ENCODE measurements at places on chromosomes 5 and 9.

- peak; percentile 46 for DNase-seq
Measured at GRCh38 chr5:98769210-98769958, 4.1 kb upstream of the RGMB start.

DNA sequence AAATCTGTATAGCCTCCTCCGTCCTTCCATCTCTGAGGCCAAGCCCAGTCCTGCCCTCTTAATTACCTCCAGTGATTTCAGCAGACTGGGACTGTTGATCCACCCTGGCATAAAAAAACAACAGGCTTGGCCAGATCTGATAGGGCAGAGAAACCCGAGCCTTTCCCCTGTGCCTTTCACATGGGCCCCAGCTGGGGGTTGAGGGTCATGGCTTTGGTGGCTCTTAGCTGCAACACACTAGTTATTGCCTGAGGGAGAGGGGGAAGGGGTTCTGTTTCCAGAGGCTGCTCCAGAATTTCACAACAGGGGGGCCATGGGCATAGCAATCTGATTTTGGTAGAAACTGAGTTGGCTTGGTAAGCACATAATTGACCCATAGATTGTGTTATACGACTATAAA is 21.2 kb upstream of the PANK3 start:
- DNase-seq: no peak

GRCh38 chr5:610011-610743 is 2.0 kb upstream of the CEP72 start:
- no peak for DNase-seq

DNA sequence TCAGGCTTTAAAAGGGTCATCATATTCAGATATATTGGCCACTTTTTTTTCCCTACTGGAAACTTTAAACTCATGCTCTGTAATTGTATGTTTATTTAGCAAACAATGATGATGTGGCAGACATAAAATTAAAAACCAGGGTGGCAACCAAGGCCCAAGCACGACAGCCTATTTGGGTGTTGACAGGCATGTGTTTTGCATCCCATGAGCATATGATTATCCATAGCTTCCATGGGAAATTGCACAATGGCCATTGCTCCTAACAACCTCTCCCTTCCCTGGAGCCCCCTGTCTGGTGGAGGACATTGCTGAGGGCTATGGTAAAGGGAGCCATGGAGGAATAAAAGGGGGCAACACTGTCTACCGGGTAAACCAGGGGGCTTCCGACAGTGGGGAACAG is 134.7 kb downstream of the GAS1 start:
- no peak for DNase-seq

DNA sequence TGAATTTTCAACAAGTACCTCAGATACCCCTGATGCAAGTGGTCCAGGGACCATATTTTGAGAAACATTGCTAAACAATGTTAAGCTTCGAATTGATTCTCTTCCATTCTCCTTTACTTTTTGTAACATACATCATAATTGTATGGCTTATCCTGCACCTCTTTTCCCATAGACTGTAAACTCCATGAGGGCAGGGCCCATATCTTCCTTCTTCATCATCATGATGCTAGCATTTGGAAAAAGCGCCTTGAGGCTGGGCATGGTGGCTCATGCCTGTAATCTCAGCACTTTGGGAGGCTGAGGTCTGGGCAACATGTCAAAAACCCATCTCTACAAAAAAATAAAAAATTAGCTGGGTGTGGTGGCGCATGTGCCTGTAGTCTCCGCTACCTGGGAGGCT is 14.5 kb upstream of the DELE1 start:
- no peak for DNase-seq

DNA sequence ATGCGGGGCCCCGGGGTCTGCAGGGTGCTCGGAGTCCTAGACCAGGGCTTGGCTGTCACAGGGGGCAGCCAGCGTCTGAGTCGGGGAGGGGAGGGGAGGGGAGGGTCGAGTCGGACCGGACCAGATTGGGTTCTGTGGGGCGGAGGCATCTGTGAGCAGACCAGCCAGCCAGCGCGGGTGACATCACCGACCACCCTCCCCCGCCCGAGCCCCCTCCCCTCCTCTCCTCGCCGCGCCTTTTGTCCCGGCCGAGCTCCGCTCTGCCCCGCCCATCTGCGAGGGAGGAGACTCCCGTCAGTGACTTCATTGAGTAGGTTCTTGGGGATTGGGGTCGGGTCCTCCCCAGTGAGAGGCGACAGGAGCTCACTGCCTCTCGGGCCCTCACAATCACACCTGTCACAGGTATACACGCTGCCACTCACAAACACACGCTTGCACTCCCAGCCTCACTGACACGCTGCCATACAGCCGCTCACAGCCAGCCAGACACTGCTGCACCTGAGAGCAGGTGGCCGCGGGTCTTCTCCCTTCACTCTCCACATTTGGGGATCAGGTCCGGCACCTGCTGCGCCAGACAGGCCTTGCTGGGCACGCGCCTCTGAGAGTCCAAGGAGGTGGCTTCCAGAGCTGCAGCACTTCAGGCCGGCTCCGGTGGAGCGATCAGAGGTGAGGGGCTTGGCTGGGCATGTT is 546 bp downstream of the DNAJB5 start:
- DNase-seq: peak; percentile 33

DNA sequence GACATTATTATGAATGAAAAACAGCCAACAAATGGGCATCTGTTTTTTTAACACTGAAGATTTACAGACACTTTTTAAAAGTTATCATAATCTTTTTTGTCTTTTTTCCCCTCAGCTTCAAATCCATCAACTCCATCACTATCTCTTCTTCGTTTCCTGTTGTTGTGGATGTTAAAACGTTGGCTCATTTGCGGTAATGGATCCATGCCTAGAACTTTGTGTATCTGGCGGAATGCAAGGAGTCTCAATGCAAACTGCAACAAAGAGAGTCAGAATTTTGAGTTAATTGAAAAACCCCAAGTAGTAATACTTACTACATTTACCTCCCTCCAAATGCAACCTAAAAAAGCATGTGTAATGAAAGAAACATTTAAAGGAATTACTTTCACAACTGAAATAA is 42.9 kb upstream of the MTMR12 start:
- no peak for DNase-seq

GRCh38 chr5:58107704-58108103 is 352.2 kb downstream of the PLK2 start:
- peak; percentile 73 for DNase-seq

GRCh38 chr5:62314213-62314830 is 8.3 kb downstream of the KIF2A start:
- no peak for DNase-seq

GRCh38 chr5:138658676-138659075 is 83.5 kb upstream of the HSPA9 start:
- DNase-seq: no peak

- DNase-seq: no peak
Measured at GRCh38 chr9:13386935-13387733, 107.6 kb upstream of the MPDZ start.

- no peak for DNase-seq
Measured at GRCh38 chr5:42807722-42808447, 3.8 kb downstream of the SELENOP start.

GRCh38 chr5:37060030-37060429 is 183.5 kb downstream of the NIPBL start:
- no peak for DNase-seq

- no peak for DNase-seq
Measured at GRCh38 chr9:15576350-15577050, 23.7 kb downstream of the CCDC171 start.

GRCh38 chr9:109401169-109401989 is 80.5 kb upstream of the EPB41L4B start:
- peak; percentile 80 for DNase-seq

DNA sequence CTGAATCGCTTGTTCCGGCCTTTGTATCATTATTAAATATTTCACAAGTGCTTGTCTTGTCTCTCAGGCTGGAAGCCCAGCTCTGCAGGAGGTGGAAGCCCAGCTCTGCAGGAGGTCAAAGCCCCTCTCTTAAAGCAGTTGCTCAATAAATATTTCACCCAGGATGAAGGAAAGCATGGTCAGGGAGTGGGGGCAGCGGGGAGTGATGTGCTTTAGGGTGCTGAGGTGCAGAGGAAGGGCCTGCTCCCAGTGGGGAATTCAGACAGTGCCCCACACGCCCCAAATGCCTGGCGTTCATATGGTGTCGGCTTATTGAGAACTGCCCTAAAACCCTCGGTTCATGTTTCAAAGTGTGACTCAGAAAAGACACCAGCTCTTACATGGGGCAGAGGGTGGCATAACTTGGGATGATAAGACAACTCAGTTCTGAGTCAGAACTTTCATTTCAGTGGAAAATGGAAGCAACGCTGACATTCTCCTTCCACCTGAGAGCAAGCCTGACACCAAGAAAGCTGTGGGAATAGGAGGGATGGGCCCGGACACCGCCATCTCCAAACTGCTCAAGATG is 114.3 kb upstream of the DAP start:
- peak; percentile 97 for DNase-seq

- no peak for DNase-seq
Measured at GRCh38 chr9:286071-286740, 71.5 kb downstream of the DOCK8 start.

- DNase-seq: peak; percentile 85
Measured at GRCh38 chr5:104088876-104089778, 526.5 kb upstream of the NUDT12 start.

DNA sequence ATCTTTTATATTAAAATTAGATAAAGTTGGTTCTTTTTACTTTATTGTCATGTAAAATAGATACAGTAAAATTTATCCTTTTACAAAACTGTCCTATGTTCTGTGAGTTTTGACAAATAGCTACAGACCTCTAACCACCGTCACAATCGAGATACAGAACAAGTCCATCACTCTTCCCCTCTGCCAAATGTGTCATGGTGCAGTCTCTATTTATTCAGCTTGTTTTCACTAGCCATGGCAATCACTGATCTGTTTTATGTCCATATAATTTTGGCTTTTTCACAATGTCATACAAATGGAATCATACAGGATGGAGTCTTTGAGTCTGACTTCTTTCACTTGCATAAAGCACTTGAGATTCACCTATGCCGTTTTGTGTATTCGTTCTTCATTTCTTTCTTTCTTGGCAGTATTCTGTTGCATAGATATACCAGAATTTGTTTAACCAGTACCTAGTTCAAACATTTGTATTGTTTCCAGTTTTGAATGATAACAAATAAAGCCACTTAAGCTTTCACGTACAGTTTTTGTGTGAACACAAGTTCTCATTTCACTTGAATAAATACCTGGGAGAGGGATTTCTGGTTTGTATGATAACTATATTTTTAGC is 273.2 kb upstream of the MPDZ start:
- peak; percentile 12 for DNase-seq

DNA sequence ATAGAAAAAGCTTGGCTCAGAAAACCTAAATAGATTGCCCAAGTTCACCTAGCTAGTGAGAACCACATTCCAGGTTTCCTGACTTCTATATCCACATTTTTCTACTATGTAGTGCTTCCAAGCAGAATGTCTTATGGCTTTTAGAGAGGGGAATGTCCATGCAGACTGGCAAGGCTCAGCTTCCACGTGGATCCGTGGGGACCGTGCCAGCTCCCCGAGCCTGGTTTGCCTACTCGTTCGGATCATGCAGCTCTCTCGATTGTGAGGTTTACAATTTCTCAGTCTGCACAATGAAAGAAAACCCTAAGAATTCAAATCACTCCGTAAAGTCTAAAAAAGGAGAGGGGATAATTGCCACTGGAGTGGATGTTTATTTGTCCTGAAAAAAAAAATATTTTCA is 256.5 kb upstream of the NR4A3 start:
- no peak for DNase-seq

- no peak for DNase-seq
Measured at GRCh38 chr9:134487066-134487710, 154.4 kb upstream of the COL5A1 start.

- peak; percentile 42 for DNase-seq
Measured at GRCh38 chr9:71766663-71767062, 1.6 kb downstream of the CEMIP2 start.
